ENCODE measurements at places on chromosomes 1 and 21. TPM values are rescaled to one million over a fixed set of nuclear protein-coding genes. Genes with fewer than 3 reads are reported as not detected.

The HTR6 gene
- total RNA-seq = not detected

The TNFRSF8 gene
- total RNA-seq = 0.76 TPM

The HCRTR1 gene
- total RNA-seq = 0.22 TPM

The MYBPH gene
- total RNA-seq = not detected

GRCh38 chr1:157136133-157136532 lies 2.1 kb downstream of the ETV3 start:
- peaks cover 23% of the 10 kb centered on the region for H3K4me1 ChIP-seq
- H3K4me3 ChIP-seq = peak overlapping the region; percentile 93
- peaks cover 14% of the 10 kb centered on the region for H3K36me3 ChIP-seq

- no peak overlapping the region for H3K4me3 ChIP-seq
Measured at GRCh38 chr1:174344162-174344561, 103.6 kb upstream of the GPR52 start.

DNA sequence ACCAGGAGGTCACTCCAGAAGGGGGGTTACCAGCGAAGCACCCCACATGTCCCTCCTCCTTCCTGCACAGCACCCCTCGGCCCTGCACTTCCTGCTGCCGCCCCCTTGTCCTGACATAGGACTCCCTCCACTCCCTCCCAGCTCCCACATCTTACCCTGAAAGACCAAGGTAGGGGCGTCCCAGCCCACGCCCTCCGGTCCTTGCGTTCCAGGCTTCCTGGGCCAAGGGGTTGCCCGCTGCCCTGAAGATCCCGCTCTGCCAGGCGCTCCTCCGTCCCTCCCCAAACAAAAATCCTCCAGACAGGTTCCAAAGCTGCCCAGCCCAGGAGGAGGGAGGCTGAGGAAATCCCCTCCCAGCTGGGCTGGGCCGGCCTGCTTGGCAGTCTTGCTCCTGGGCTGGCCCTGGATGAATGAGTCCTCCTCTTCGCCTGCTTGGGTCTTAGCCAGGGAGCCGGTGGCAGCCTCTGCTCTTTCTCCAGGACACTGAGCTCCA lies at the start of gene RHBDL2:
Gene RHBDL2 (minus strand): TSS at position 304 of the 493 bp plus-strand sequence. CDS start 22,618 bp downstream, outside the sequence.
- H3K4me1 ChIP-seq = peaks cover 4% of the 10 kb centered on the region
- H3K27me3 ChIP-seq = no peaks in the 10 kb centered on the region
- peak within 1 kb of the TSS; percentile 75 for H3K4me3 ChIP-seq
- DNase-seq = no peak
- no peaks in the 10 kb centered on the region for H3K36me3 ChIP-seq

- H3K36me3 ChIP-seq = no peaks in the 10 kb centered on the region
- H3K27ac ChIP-seq = no peak overlapping the region
- peaks cover 33% of the 10 kb centered on the region for H3K4me1 ChIP-seq
- no peak overlapping the region for H3K4me3 ChIP-seq
- no peak for DNase-seq
Measured at GRCh38 chr1:17120962-17121837, 1.9 kb upstream of the PADI2 start.

- no peaks in the 10 kb centered on the region for H3K36me3 ChIP-seq
- DNase-seq = no peak
- H3K27ac ChIP-seq = peak overlapping the region; percentile 92
- peak overlapping the region; percentile 32 for H3K4me3 ChIP-seq
Measured at GRCh38 chr1:19469004-19469403, 16.3 kb downstream of the CAPZB start.

- no peak overlapping the region for H3K4me3 ChIP-seq
- DNase-seq = no peak
- H3K27me3 ChIP-seq = no peaks in the 10 kb centered on the region
- peaks cover 76% of the 10 kb centered on the region for H3K36me3 ChIP-seq
- no peak overlapping the region for H3K27ac ChIP-seq
- H3K4me1 ChIP-seq = no peaks in the 10 kb centered on the region
Measured at GRCh38 chr1:246641394-246641793, 75.1 kb downstream of the CNST start.

GRCh38 chr1:47587891-47588582 lies 150.2 kb downstream of the FOXD2 start:
- H3K4me3 ChIP-seq = no peak overlapping the region
- H3K27me3 ChIP-seq = peaks cover 85% of the 10 kb centered on the region
- H3K36me3 ChIP-seq = no peaks in the 10 kb centered on the region
- no peaks in the 10 kb centered on the region for H3K4me1 ChIP-seq

DNA sequence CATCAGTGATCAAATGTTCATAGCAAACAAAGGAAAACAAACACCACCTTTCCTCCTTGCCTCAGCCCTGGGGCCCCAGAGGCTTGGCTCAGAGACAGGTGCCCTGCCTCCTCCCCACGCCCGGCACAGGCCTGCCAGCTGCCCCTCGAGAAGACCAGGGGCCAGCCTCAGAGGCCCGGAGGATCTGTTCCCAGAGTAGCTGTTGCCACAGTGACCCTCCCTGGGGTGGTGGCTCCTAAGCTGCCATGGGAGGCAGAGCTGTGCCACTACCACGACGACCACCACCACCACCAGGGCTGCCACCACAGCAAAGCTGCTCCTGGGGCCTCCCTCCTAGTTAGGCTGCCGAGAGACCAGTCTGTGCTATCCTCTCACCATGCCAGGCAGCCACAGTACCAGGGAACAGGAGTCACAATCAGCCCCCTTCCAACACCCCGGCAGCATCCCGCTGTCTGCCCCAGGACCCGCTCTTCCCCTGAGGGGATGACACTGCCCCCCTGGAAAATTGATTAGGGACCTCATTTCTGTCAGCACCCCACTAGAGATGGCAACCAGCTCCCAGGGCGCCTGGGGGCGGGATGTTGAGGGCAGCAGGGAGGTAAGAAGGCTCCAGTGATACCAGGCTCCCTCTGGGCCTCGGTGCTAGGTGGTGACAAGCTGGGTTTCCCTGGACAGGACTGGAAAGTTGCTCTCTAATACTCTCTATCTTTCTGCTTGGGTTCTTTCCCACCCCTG lies 30.5 kb downstream of the KCNC4 start:
- peaks cover 17% of the 10 kb centered on the region for H3K4me1 ChIP-seq
- DNase-seq = no peak
- H3K27me3 ChIP-seq = no peaks in the 10 kb centered on the region
- no peaks in the 10 kb centered on the region for H3K36me3 ChIP-seq
- H3K4me3 ChIP-seq = no peak overlapping the region
- no peak overlapping the region for H3K27ac ChIP-seq

DNA sequence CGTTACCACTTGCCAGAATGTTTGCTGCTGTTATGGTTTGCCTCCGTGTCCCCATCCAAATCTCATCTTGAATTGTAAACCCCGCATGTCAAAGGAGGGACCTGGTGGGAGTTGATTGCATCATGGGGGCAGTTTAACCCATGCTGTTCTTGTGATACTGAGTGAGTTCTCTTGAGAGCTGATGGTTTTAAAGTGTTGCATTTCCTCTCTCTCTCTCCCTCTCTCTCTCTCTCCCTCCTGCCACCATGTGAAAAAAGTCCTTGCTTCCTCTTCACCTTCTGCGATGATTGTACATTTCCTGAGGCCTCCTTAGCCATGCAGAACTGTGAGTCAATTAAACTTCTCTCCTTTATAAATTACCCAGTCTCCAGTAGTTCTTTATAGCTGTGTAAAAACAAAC lies 44.4 kb downstream of the CFHR5 start:
- no peaks in the 10 kb centered on the region for H3K36me3 ChIP-seq
- no peaks in the 10 kb centered on the region for H3K4me1 ChIP-seq
- H3K27me3 ChIP-seq = no peaks in the 10 kb centered on the region
- no peak overlapping the region for H3K4me3 ChIP-seq

- no peak overlapping the region for H3K4me3 ChIP-seq
- no peak for DNase-seq
- H3K27me3 ChIP-seq = no peaks in the 10 kb centered on the region
- H3K36me3 ChIP-seq = no peaks in the 10 kb centered on the region
- no peaks in the 10 kb centered on the region for H3K4me1 ChIP-seq
- H3K27ac ChIP-seq = no peak overlapping the region
Measured at GRCh38 chr1:210394281-210394821, 65.6 kb downstream of the HHAT start.

GRCh38 chr1:200183637-200184036 lies 156.1 kb downstream of the NR5A2 start:
- H3K4me3 ChIP-seq = no peak overlapping the region
- peaks cover 16% of the 10 kb centered on the region for H3K4me1 ChIP-seq
- H3K36me3 ChIP-seq = no peaks in the 10 kb centered on the region

- no peak overlapping the region for H3K4me3 ChIP-seq
- no peak for DNase-seq
- no peaks in the 10 kb centered on the region for H3K36me3 ChIP-seq
Measured at GRCh38 chr1:202711949-202712635, 1.8 kb upstream of the SYT2 start.
